ENCODE measurements at places on chromosomes 11 and 22. TPM values are rescaled to one million over a fixed set of nuclear protein-coding genes. Genes with fewer than 3 reads are reported as not detected.

Gene SCGB1D4
- not detected for polyA plus RNA-seq

Gene SOX6
- 2.4 TPM for polyA plus RNA-seq

Gene AAMDC
- polyA plus RNA-seq: 31.1 TPM

Gene HOATZ
- not detected for polyA plus RNA-seq

Gene C1QTNF6
- polyA plus RNA-seq: 4.5 TPM

Gene MUC5AC
- not detected for polyA plus RNA-seq
